ENCODE measurements at places on chromosomes 2 and 18. TPM values are rescaled to one million over a fixed set of nuclear protein-coding genes. Genes with fewer than 3 reads are reported as not detected.

ADGRF3 gene
- total RNA-seq, result 1.6 TPM

ZNF804A gene
- total RNA-seq, result 6.6 TPM

CD8B2 gene
- total RNA-seq, result 0.85 TPM

C2orf42 gene
- 17.7 TPM for total RNA-seq

TSGA10 gene
- total RNA-seq, result 22.2 TPM

LANCL1 gene
- total RNA-seq, result 30.4 TPM

UPP2 gene
- not detected for total RNA-seq

Measured in motor neuron (in vitro differentiated cells).